ENCODE measurements at places on chromosomes 12 and 14.
A peak's percentile ranks its signal among the peaks of the same experiment; 100 is the strongest.

GRCh38 chr12:132429946-132430643, 59.9 kb upstream of the FBRSL1 start:
- DNase-seq, result peak; percentile 42

DNA sequence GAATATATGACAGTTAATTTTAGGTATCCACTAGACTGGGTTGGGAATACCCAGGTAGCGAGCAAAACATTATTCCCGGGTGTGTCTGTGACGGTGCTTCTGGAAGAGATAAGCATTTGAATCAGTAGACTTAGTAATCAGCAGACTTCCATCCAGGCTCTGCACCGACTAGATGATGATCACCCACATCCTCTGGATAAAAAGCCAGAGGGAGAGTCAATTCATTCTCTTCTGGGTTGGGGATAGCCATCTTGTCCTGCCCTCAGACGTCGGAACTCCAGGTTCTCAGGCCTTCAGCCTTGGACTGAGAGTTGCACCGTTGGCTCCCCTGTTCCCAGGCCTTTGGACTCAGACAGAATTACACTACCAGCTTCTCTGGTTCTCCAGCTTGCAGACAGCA, 168.0 kb downstream of the PHLDA1 start:
- no peak for DNase-seq

DNA sequence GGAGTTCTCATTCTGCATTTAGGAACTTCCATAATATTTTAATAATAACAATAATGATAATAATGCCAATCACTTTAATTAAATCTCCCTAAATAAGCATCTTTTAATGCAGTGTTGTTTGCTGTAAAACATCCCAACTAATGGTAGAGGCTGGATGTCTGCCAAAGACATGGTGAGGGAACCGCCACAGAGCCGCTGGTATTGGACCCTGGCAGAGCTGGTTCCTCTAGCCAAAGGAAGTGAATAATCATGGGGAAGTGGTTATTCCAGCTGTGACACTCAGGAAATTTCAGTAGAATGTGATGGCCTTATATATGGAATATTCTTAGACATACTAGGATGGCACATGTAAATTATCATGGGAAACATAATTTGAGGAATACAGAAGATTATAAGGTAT, 483.3 kb downstream of the ZFP36L1 start:
- DNase-seq, result no peak

- no peak for DNase-seq
These were observed 43.5 kb downstream of the HECTD1 start for GRCh38 chr14:31164115-31164514.

DNA sequence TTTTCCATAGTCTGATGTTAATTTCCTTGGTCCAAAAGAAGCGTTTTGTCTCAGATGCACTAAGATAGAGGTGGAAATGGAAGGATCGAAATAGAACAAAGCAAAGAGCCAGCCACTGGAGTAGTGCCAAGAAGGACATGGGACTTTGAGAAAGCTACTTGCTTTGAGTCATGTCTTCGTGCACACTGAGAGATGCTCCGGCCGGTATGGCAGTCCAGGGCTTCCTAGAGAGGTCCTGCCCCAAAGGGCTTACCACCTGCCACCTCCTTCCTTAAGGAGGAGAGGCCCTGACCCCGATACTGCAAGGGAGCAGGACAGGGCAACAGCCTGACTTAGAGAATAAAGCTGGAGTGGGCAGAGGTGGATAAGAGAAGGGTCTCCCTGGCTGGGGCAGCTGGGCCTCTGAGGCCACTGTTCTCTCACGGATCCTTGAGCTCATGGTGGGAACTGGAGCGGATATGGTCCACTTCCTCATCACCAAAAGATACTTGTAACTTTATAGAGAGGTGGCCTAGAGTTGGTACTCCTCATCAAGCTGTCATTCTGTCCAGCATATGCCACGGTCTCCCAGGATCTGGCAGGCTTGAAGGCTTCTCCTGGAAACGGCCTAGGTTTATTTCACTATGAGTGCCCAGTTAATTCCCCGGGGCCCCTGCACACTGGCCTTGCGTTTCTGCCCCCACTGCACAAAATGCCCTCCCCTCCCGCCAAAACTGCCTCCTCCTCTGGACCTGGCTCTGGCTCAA, 57.4 kb downstream of the FOXN3 start:
- DNase-seq, result no peak

- peak; percentile 79 for DNase-seq
These were observed 12.3 kb upstream of the LBHD2 start for GRCh38 chr14:103071544-103072251.

DNA sequence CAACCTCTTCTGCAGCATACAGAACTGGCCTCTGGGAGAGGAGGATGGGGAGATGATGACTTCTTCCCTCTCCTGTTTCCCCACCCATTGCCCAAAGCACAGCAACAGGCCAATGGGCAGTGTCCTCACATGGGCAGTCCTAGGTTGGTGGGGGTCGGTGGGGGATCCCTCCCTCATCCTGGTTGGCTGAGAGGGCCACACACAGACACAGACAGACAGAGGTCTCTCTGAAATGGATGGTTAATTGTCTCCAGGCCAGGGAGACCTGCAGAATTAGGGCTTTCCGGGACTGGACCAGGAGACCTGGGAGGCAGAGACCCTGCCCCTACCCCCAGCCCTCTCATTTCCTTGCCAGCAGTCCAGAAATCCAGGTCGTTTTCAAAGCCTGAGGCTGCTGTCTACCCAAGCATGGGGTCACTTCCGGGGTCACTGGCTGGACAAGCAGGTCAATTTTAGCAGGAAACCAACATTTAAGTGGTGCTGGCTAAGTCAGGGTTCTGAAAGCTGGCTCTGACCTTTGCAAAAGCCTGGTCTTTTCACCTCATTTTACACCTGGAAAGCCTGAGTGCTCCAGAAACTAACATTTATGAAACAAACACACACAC, 48.6 kb upstream of the TBX3 start:
- no peak for DNase-seq

DNA sequence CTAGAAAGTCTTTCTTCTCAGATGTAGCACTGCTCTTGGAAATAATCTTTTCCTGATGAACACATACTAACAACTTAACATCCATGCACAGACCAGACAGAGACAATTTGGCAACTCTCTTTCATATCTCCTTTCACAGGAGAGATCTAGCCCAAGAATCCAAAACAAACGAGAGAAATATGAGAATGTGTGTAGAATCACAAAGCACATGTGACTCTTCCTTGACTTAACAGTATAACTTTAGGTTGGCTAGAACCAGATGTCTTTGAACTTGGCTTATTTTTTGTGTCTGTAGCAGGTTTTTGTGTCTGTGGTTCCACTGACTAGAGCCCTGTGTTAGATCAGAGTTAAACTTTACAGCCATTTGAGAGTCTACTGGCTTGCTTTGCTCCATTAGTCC, 114.2 kb downstream of the STXBP6 start:
- no peak for DNase-seq

GRCh38 chr12:6836851-6837250, 3.9 kb upstream of the GNB3 start:
- DNase-seq, result no peak

GRCh38 chr12:116980083-116980482, 69.3 kb downstream of the FBXW8 start:
- DNase-seq, result no peak

All from ACHN (cell line).